ENCODE measurements at places on chromosomes 2 and 18.
A peak's percentile ranks its signal among the peaks of the same experiment; 100 is the strongest.

- DNase-seq = no peak
Observed at GRCh38 chr2:242011167-242011513, 141.6 kb downstream of the RTP5 start.

DNA sequence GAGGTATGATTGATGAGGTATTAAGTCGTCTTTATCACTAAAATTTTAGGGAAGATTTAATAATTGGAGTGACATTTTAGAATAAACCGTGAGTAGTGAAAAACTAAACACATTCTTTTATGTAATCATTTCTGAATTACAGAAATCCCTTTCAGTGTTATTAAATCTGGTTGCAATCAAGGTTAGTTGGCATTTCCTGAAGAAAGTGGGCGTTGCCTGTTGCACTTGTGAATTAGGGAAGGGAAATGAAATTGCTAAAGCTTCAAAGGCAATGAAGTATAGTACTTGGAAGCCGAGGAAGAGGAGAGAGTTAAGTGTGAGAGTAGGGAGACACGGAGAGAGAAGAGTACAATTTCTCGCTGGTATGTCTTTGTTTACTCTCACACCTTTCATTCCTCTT is 274.5 kb downstream of the SLC8A1 start:
- no peak for DNase-seq

GRCh38 chr2:230267059-230267458 is 41.5 kb downstream of the SP140 start:
- DNase-seq = no peak

DNA sequence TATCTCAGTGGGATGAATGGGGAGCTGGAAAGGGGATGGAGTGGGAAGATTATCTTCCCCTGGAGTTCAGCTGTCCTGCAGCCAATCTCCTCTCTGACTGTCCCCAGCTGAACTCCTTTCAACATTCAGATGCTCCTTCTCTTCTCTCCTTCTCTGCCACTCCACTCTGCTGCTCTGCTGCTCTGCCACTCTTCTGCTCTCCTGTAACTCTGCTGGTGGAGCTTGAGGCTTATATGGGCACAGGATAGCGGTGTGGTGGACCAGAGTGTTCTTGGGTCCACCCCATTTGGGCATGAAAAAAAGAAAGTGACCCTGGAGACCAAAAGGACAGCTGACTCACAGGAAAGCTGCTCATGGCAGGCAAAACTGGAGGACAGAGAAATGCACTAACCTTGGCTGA is 26.6 kb downstream of the FAHD2B start:
- DNase-seq = no peak

- no peak for DNase-seq
Observed at GRCh38 chr2:229096409-229097066, 174.5 kb downstream of the PID1 start.

- no peak for DNase-seq
Observed at GRCh38 chr2:96580771-96581170, 44.2 kb downstream of the ARID5A start.

- no peak for DNase-seq
Observed at GRCh38 chr2:239098288-239098970, 250.5 kb downstream of the TWIST2 start.

GRCh38 chr18:79309614-79310358 is 85.9 kb upstream of the NFATC1 start:
- DNase-seq = no peak

GRCh38 chr2:183759033-183759432 is 634.8 kb downstream of the NUP35 start:
- no peak for DNase-seq

GRCh38 chr2:221817052-221817451 is 244.9 kb upstream of the EPHA4 start:
- no peak for DNase-seq

- DNase-seq = no peak
Observed at GRCh38 chr18:66156946-66157687, 406.3 kb downstream of the CDH7 start.

DNA sequence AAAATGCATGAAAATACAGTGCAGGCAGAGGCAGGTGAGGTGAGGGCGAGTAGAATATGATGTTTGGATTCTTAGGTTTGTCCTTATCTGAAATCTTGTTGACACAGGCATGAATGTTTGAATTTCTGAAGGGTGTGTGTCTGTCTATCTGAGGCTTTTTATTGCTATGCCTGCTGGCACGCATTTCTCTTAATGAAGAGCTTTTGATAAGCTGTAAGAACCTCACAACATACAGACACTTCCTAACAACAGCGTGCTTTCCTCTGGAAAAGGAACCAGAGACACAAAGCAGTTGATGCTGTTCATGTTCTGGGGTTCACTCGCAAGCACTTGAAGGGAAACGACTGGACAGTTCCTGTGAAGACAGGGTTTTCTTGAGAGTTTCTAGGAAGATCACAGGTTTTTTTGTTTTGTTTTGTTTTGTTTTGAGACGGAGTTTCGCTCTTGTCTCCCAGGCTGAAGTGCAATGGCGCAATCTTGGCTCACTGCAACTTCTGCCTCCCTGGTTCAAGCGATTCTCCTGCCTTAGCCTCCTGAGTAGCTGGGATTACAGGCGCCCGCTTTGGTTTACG is 33.3 kb upstream of the CABLES1 start:
- no peak for DNase-seq

- DNase-seq = no peak
Observed at GRCh38 chr2:120552800-120553481, 182.7 kb upstream of the GLI2 start.

GRCh38 chr18:12819322-12819721 is 64.7 kb downstream of the PTPN2 start:
- no peak for DNase-seq

DNA sequence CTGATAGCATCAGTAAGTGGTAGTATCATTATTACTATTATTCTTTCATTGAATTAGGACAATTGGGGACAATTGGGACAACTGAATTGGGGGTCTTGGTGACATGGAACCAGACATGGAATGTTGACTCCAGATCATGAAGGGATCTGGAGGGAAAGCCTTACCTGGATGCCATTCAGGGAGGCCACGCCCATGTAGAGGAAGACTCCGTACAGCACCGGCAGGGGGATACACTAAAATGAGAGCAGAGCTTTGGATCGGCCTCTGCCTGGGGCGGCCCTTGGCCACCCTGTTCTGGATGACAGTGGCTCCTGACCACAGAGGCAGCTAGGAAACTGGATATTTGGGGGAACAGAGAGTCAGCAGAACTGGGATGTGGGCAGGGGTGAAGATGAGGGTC is 29.2 kb downstream of the MTHFD2 start:
- no peak for DNase-seq

DNA sequence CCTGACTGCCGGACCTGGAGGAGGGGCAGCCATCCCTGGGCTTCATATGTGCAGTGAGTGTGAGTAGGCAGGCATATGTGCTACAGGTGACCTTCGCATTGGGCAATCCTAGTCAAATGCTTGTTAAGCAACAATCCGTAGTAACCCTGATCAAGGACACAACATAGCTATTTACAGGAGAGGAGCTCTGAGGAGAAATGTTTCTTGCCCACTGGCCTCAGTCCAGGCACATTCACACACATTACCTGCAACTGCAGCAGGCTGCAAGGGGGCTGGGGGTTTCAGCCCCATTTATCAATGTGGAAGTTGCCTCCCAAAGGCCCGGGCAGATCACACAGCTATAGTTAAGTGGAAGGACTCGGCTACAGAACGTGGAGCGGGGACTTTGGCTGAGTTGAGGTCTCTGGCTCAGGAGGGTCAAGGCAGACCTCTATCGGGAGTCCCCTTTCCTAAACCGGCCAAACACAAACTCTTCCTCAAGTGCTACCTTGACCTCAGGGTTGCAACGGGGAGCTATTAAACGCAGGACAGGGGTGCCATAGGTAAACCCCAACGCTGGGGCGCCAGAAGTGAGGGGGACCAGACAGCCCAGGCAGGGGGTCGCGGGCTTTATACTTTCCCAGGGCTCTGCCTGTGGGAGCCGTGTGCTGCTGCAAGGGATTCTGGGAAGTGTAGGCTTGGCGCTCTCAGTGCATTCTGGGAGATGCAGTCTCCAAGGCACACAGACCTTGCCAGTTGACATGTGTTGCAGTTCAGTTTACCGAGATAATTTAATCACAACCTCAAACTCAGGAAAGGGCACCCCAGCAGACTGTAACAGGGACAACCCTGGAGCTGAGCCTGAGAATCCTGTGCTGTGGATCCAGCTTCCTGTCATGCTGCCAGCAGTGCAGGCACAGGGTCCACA is 9.4 kb downstream of the KHK start:
- no peak for DNase-seq

- peak; percentile 2 for DNase-seq
Observed at GRCh38 chr18:51195451-51196117, 1.9 kb downstream of the MEX3C start.

GRCh38 chr2:238286987-238287736 is 1.2 kb downstream of the PER2 start:
- DNase-seq = no peak
